ENCODE measurements at places on chromosomes 2 and 18.

DNA sequence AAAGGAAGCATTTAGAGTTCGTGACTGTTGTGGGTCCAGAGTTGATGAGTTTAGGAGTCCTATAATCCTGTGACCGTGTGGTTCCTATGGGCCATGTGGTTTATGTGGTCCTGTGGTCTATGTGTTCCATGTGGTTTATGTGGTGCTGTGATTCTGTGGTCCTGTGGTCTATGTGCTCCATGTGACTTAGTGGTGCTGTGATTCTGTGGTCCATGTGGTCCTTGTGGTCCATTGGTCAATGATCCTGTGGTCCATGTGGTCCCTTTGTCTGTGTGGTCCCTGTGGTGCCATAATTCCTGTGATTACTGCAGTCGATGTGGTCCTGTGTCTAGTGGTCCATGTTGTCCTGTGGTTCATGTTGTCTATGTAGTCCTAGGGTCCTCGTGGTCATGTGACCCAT lies 167.3 kb downstream of the TMEM18 start:
- DNase-seq: no peak

GRCh38 chr2:58336416-58336815 lies 95.3 kb upstream of the FANCL start:
- no peak for DNase-seq

DNA sequence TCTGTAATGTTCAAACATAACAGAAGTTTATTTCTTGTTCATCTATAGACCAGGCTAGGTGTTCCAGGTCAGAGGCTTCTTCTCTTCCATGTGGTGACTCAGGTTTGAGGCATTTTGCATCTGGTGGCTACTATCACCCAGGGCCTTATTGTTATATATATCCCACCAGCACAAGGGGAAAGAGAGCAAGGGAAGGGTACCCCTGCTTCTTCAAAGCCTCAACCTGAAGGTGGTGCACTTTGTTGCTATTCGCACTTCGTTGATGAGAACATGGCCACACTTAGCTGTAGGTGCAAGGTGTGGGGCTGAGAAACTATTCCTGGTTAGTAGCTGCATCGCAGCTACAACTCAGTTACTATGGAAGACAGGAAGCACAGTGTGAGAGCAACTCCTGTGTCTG lies 27.4 kb upstream of the SLC3A1 start:
- no peak for DNase-seq

DNA sequence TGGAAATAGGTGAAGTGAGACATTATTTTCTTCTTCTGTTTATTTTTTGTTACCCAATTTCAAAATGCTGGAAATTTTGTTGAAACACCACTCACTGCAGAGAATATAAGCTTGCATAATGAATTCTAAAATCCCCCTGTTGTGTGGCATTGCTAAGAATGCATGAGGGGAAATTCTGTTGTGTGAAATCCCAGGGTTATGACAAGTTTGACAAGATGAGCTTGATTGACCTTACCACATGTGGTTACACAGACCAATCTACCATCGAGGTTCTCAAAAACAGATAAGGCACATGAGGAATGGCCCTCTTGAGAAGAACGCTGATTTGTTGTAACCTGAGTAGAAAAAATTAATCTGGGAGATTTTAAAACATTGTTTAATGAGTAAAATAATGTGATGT lies 261.6 kb upstream of the MMADHC start:
- no peak for DNase-seq

GRCh38 chr2:66915237-66915636 lies 480.3 kb downstream of the MEIS1 start:
- DNase-seq: no peak
